ENCODE measurements at places on chromosomes 2 and 18.
A peak's percentile ranks its signal among the peaks of the same experiment; 100 is the strongest.

- DNase-seq: no peak
These were observed 16.5 kb downstream of the FBXO15 start for GRCh38 chr18:74131124-74131523.

GRCh38 chr2:117087535-117088291, 726.8 kb upstream of the DDX18 start:
- no peak for DNase-seq

DNA sequence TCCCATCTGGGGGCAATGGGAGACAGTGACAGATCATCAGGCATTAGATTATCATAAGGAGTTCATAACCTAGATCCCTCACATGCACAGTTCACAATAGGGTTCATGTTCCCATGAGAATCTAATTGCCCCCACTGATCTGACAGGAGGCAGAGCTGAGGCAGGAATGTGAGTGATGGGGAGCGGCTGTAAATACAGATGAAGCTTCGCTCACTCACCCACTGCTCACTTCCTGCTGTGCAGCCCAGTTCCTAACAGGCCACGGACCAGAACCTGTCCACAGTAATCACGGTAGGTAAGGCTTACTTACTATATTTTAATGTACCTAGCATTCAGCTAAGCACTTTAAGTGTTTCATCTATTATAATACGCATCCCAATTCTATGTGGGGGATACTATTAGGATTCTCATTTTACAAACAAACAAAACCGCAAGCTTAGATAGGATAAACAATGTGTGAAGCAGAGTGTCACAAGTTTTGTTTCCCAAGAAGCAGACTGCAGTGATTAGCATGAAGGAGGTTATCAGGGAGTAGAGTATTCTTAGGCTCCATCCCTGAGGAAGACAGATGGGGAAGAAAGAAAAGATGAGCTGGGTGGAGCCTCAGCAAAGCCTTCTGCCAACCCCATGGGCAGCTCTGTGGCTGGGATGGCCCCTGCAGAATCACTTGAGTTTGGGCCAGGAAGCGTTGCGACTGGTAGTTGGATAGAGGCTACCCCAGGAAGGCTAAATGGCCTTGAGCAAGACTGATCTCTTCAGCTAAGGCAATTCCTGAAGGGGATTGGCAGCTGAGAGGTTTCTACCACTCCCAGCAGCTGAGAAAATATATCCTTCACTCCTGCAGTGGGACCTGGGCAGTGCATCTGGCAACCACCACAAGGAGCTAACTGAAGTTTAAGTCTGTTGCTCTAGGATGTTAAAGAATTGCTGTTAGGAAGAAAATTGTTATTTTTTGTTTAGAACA, 133.1 kb downstream of the MREG start:
- DNase-seq: peak; percentile 62

DNA sequence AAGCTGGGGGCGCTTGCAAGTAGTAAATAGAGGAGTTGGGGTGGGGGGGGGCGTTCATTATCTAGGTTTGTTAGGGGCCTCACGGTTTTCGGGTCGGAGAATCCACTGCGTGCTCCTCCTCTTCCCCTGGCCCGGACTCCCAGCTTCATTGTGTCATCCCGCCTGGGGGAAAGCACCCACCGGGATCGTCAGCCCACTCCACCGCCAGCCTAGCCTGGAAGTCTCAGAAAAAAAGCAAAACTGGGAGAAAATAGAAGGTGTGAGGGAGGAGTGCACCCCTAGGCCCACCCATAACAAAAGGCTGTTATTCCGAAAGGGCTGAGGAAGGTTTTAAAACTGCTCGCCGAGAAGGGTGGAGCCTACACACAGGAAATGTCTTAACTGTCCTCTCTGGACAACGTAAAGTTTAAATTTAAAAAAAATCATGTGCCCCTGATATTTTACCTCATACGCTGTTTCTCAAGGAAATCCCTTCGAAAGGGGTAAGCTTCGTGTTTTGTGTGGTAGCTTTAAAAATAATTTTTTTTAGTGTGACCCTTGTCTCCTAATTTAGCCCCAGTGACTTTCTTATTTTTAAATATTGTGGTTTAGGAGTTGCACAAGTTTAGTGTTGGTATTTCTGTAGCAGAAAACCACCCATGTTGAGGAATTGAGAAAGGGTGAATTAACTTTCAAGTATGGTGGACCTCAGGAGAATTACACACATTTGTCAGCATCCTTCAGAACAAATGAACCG, 104.2 kb downstream of the SPTBN1 start:
- DNase-seq: no peak

GRCh38 chr2:54665436-54665856, 58.0 kb upstream of the EML6 start:
- peak; percentile 55 for DNase-seq

Measured in NCI-H524 (cell line).